ENCODE measurements at places on chromosomes 16 and 17. TPM values are rescaled to one million over a fixed set of nuclear protein-coding genes. Genes with fewer than 3 reads are reported as not detected.

The CHST6 gene
- total RNA-seq: not detected

The SYT17 gene
- total RNA-seq: not detected

The KRT25 gene
- total RNA-seq: not detected

The CHST5 gene
- total RNA-seq: 0.76 TPM

The CDYL2 gene
- not detected for total RNA-seq

The KRT33B gene
- not detected for total RNA-seq

The NDUFB10 gene
- 537 TPM for total RNA-seq

DNA sequence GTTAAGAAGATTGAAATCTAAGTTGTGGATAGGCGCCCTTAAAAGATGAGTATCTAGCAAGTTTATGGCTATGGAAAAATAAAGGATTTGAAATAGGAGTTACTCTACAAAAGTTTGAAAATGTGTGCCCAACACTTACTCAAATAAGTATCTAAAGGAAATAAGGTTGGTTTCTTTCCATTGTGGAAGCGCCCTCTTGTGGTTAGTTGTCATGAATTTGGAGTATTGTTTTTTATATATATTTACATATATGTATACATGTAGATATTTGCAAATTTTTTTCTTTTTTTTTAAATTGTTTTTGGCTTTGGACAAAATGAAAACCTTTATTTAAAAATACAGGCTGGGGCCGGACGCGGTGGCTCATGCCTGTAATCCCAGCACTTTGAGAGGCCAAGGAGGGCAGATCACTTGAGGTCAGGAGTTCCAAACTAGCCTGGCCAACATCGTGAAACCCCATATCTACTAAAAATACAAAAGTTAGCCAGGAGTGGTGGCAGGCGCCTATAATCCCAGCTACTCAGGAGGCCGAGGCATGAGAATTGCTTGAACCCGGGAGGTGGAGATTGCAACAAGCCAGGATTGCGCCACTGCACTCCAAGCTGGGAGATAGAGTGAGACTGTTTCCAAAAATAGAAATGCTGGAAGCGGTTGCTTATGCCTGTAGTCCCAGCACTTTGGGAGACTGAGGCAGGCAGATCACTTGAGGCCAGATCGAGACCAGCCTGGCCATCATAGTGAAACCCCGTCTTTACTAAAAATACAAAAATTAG lies 24.0 kb upstream of the VPS4A start:
- no peaks in the 10 kb centered on the region for H3K4me1 ChIP-seq
- no peak overlapping the region for H3K4me3 ChIP-seq
- H3K27ac ChIP-seq: no peak overlapping the region
- H3K27me3 ChIP-seq: no peaks in the 10 kb centered on the region
- H3K36me3 ChIP-seq: peaks cover 5% of the 10 kb centered on the region

DNA sequence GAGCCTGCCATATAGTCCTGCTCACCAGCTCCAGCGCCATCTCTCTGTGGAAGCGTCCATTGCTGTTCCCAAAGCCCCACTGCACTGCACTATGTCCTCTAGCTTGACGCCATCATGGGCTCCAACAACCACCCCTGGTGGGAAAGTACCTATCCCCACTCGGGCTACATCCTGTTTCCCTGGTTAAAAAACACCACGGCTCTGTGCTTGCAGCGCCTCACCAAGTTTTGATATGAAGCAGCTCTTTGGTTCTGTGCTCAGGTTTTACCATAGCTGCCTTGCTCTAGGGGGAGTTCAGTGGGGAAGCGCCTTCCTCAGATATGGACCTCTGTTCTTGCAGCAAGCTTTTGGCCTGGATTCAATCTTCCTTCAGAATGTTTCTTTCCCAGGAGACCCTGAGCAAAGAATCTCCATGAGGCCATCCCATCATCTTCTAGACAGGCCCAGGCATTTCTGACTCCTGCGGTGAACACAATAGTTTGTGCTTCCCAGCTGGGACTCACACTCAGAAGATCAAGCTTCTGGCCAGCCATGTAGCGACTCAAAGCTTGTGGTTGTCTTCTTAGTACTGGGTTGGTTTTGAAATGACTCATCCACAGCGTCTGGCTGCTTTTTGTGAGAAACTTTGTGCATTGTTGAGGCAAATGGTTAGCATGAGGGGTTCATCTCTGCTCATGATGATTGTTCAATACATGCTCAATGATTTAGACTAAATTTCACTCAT lies 39.5 kb downstream of the DYNLRB2 start:
- DNase-seq: no peak
- no peaks in the 10 kb centered on the region for H3K36me3 ChIP-seq
- no peak overlapping the region for H3K4me3 ChIP-seq
- H3K4me1 ChIP-seq: no peaks in the 10 kb centered on the region
- no peaks in the 10 kb centered on the region for H3K27me3 ChIP-seq

DNA sequence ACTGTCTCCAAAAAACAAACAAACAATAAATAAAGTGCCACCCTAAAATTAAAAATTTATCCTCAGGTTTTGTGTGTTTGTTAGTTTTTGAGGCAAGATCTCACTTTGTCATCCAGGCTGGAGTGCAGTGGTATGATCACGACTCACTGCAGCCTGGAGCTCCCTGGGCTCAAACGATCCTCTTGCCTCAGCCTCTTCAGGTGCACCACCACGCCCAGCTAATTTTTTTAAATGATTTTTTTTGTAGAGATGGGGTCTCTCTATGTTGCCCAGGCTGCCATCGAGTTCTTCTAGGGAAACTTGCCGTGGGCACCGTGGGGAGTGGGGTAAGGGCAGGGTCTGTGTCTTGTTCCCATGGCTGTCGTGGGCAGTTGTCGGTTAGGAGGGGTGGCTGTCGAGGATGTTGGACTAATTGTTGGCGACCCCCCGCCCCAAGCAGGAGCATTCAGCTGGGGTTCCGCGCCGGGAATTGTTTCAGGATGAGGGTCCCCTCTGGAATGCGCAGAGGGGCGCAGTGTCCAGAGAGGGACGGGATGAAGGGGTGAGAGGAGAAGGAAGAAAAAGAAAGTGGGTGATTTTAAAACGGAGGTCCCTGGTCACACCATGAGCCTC lies 1.1 kb upstream of the RNF213 start:
- DNase-seq: no peak
- H3K36me3 ChIP-seq: no peaks in the 10 kb centered on the region
- peaks cover 53% of the 10 kb centered on the region for H3K4me1 ChIP-seq
- 0 out of 2 replicates have a peak, but pooled peaks cover 2% of the 10 kb centered on the region for H3K27me3 ChIP-seq

DNA sequence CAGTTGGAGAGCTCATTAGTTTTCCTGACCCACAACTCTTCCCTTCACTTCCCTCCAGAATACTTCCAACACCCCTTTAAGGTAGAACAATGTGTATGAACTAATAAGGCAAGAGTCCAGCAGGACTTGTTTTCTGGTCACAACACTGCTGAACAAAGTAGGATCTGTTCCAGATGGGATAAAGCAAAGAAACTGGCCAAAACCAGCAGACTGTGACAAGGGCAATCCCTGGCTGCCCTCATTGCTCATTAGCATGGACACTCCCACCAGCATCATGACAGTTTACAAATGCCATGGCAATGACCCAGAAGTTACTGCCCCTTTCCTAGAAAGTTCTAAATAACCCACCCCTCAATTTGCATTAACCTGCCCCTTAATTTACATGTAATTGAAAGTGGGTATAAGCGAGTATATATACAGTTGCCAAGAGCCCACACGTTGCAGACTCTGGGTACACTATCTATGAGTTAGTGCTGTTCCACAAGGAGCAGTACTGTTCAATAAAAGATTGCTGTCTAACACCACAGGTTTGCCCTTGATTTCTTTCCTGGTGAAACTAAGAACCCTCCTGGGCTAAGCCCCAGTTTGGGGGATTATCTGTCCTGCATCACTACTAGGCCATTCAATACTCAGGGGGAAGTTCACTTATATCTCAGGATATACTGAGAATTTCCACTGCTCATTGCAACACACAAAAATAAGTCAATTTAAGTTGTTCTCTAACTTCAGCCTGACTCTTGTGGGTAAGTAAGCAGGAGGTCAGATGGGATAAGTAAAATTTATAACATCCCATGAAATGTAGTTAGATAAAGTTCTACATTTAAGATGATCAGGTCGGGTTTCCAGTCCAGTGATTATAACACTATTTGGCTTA lies 82.3 kb downstream of the SSH2 start:
- 0 out of 2 replicates have a peak, but pooled peaks cover 3% of the 10 kb centered on the region for H3K36me3 ChIP-seq
- H3K27ac ChIP-seq: peak overlapping the region; percentile 22
- peak; percentile 58 for DNase-seq
- no peak overlapping the region for H3K4me3 ChIP-seq
- H3K27me3 ChIP-seq: no peaks in the 10 kb centered on the region

DNA sequence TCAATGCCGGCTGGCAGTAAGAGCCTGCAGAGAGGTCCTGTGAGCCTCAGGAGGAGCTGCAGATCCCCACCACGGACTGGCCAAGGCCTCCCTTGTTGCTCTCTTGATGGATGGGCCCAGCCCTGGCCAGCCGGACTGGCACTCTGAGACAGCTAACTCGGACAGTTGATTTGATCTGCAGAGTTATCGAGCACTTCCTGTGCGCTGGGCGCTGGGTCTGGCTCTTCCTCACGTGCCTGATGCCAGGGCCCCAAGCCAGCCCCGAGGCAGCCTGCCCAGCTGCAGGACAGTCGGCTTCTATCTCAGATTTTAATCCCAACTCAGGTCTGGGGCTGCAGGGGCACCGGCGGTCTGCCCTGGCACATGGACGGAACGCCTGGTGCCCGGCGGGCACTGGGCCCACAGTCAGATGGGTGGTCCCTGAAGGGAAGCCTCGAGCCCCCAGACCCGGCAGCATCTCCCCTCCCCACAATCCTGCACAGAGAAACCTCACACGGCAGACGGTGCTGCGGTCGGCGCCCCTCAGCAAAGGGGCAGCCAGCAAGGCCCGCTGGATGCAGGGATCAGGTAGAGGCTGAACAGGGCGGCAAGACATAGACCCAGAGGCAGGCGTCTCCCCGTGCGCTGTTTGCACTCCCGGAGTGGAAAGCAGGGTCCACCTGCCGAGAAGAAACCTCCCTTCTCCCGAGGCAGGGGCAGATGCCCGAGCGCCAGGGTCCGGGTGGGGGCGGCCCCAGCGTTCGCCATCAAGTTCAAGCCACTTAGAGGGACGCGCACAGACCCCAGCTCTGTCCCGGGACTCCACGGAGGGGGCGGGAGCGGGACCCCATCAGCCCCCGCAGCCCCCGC lies 34.0 kb downstream of the TIMM22 start:
- DNase-seq: no peak
- H3K4me1 ChIP-seq: no peaks in the 10 kb centered on the region
- H3K4me3 ChIP-seq: no peak overlapping the region
- no peak overlapping the region for H3K27ac ChIP-seq
- 0 out of 2 replicates have a peak, but pooled peaks cover 6% of the 10 kb centered on the region for H3K36me3 ChIP-seq

GRCh38 chr16:49112754-49113153 lies 168.9 kb downstream of the CBLN1 start:
- H3K4me3 ChIP-seq: no peak overlapping the region
- no peaks in the 10 kb centered on the region for H3K27me3 ChIP-seq
- no peaks in the 10 kb centered on the region for H3K4me1 ChIP-seq
- no peaks in the 10 kb centered on the region for H3K36me3 ChIP-seq
- no peak for DNase-seq

- H3K36me3 ChIP-seq: no peaks in the 10 kb centered on the region
- DNase-seq: no peak
- H3K4me3 ChIP-seq: no peak overlapping the region
- no peaks in the 10 kb centered on the region for H3K27me3 ChIP-seq
- H3K27ac ChIP-seq: no peak overlapping the region
- no peaks in the 10 kb centered on the region for H3K4me1 ChIP-seq
Measured at GRCh38 chr16:73951481-73951880, 345.1 kb upstream of the PSMD7 start.

DNA sequence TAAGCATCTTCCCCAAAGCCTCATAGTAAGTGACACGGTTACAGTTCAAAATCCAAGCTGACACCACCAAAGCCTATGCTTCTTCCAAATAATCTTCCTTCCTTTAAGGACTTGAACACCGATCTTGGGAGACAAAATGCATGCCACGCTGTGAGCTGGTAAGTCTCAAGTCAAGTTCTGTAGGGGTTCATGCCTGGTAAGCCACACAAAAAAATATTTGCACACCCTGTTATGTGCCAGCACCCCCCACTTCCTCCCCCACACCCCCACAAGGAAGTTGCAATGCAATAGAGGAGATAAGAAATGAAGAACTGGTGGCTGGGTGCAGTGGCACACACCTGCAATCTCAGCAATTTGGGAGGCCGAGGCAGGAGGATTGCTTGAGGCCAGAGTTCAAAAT lies 5.6 kb downstream of the NOG start:
- H3K4me3 ChIP-seq: no peak overlapping the region
- H3K4me1 ChIP-seq: no peaks in the 10 kb centered on the region
- DNase-seq: no peak
- H3K27me3 ChIP-seq: no peaks in the 10 kb centered on the region
- H3K27ac ChIP-seq: no peak overlapping the region

DNA sequence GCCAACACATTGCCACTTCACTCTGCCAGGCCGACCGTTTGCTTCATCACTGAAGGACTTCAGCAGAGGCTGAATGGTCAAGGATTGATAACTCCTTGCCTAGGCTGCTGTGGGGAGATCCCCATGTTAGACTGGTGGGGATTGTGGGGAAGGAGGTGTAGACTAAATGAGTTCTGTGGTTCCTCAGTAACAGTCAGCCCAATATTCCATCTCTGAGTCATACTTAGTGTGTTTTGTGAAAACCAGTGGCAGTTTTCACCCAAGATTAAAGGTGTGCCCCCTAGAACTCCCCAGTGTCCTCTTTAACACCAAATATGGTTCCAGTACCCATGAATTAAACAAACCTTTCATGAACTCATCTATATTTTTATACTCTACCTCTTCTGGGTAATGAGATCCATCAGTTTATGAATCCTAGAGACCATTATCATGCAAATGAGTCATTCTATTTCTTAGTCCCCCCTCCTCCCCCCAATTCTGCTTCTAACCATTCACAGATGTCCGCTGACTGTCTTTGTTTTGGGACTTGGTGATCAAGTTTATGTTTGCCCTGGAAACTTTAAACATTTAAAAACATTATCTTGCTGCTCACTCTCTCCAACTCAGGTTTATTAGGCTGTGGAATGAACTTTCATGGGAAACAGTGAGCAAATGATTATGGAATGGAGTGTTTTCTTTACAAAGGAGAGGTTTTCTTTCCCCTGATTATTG lies 66.8 kb upstream of the GAS7 start:
- H3K4me3 ChIP-seq: no peak overlapping the region
- peaks cover 13% of the 10 kb centered on the region for H3K4me1 ChIP-seq
- DNase-seq: no peak

GRCh38 chr17:41352597-41353366 lies 2.2 kb upstream of the KRT33A start:
- no peaks in the 10 kb centered on the region for H3K36me3 ChIP-seq
- no peak overlapping the region for H3K4me3 ChIP-seq
- H3K4me1 ChIP-seq: no peaks in the 10 kb centered on the region
- DNase-seq: no peak

DNA sequence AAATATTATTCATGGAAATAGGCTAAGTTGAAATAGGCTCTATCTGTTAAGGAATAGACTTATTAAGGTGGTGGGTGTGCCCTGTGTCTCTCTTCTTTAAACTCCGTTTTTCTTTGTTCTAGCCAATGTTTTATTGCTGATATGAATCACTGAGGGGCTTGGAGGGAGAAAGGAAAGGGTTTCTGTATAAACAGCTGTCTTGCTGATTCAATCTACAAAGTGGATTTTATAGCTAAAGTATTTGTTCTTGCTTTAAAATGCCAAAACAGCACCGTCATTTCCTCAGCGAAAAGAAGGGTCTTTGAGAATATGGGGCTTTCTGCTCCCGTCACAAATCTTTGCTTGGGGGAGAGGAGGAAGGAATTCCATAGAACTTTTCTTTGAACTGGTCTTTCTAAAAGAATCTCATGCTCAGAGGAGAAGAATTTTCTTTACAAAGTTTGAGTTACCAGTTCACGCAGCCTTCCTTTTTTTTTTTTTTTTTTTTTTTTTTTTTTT lies 39.3 kb downstream of the MSI2 start:
- H3K4me1 ChIP-seq: peaks cover 3% of the 10 kb centered on the region
- DNase-seq: no peak
- H3K27ac ChIP-seq: no peak overlapping the region
- no peak overlapping the region for H3K4me3 ChIP-seq
- peaks cover 89% of the 10 kb centered on the region for H3K36me3 ChIP-seq

All from Karpas-422 (cell line).